CD14-positive monocyte (primary cell): ENCODE measurements at places on chromosomes 4 and X. TPM values are rescaled to one million over a fixed set of nuclear protein-coding genes. Genes with fewer than 3 reads are reported as not detected.

- H3K27me3 ChIP-seq: no peaks in the 10 kb centered on the region
- H3K4me1 ChIP-seq: no peaks in the 10 kb centered on the region
- no peaks in the 10 kb centered on the region for H3K36me3 ChIP-seq
- DNase-seq: no peak
- H3K27ac ChIP-seq: no peak overlapping the region
- no peak overlapping the region for H3K4me3 ChIP-seq
Measured at GRCh38 chrX:828411-828959, 197.9 kb downstream of the SHOX start.

- H3K4me1 ChIP-seq: no peaks in the 10 kb centered on the region
- no peaks in the 10 kb centered on the region for H3K36me3 ChIP-seq
- DNase-seq: no peak
- no peak overlapping the region for H3K27ac ChIP-seq
- H3K4me3 ChIP-seq: no peak overlapping the region
Measured at GRCh38 chr4:90960840-90961239, 833.6 kb downstream of the CCSER1 start.

MBTPS2 gene
- polyA plus RNA-seq: 1.0 and 2.0 TPM in 2 replicates

NPY1R gene
- not detected for polyA plus RNA-seq

ATOH1 gene
- not detected for polyA plus RNA-seq

DNA sequence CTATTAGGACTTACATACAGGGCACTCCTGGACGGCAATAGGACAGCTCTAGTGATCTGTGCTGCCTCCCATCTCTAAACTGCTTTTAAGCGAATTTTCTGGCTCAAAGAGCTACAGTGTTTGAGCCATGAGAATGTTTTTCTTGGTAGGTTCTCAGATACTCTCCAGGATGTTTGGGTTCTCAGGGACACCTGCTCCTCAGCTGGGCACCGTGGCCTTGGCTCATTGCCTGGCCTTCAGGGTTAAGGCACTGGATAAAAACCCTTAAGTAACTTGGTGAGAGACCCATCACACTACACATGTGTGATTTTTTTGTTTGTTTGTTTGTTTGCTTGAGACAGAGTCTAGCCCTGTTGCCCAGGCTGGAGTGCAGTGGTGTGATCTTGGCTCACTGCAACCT, 38.5 kb upstream of the HERC5 start:
- H3K4me3 ChIP-seq: no peak overlapping the region
- H3K4me1 ChIP-seq: no peaks in the 10 kb centered on the region
- peaks cover 4% of the 10 kb centered on the region for H3K36me3 ChIP-seq
- no peak for DNase-seq
- no peak overlapping the region for H3K27ac ChIP-seq

DNA sequence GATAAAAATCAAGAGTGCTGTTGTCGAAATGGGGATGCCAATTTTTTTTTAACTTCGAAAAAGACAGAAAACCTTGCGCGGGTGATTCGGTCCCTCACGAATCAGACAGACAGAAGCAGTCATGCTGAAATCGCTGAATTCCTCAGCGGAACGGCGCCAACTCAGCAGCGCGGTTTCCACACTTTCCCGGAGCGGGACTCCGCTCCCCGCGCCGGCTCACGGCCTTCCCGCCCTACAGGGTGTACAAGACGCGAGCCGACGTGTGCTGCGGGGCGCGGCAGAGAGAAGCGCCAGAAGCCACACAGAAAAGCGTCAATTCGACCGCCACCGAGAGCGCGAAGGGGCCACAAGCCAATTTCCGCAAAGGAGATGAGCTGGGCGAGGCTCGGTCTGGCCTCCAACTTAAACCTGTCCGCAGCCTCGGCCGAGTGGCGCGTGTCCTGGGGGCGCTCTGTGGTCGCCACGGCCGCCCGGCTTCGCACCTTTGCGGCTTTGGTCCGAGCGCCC, 1.3 kb downstream of the NEXMIF start:
- peak overlapping the region; percentile 47 for H3K4me3 ChIP-seq
- H3K4me1 ChIP-seq: peaks cover 2% of the 10 kb centered on the region
- H3K27ac ChIP-seq: no peak overlapping the region
- no peaks in the 10 kb centered on the region for H3K36me3 ChIP-seq
- DNase-seq: no peak

NAT8L gene
- 0.01 and 0.03 TPM in 2 replicates for polyA plus RNA-seq

DNA sequence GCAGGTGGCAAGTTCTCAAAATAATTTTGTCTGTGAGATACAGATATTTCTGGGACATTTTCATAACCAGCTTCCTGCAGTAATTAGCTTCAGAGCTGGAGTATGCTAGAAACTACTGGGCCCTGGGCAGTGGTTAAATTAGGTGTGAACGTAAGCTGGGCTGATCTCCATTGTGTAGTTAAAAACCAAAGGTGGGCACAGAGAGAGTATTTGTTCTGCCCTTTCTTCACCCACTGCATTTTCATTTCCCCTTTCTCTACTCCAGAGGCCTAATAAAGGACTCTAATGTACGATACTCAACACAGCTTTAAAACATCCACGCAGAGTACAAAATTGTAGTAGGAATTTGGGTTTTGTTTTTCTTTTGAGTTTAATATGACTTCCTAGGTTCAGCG, 252.7 kb downstream of the SPRY1 start:
- no peaks in the 10 kb centered on the region for H3K36me3 ChIP-seq
- H3K27ac ChIP-seq: no peak overlapping the region
- H3K4me1 ChIP-seq: no peaks in the 10 kb centered on the region
- H3K27me3 ChIP-seq: no peaks in the 10 kb centered on the region

SPANXN4 gene
- not detected for polyA plus RNA-seq

NIPAL1 gene
- polyA plus RNA-seq: 0.22 TPM

SPACA5B gene
- not detected in 2 replicates for polyA plus RNA-seq

ESX1 gene
- polyA plus RNA-seq: not detected in 2 replicates

CSAG3 gene
- not detected for polyA plus RNA-seq

- H3K4me3 ChIP-seq: no peak overlapping the region
- DNase-seq: no peak
- no peaks in the 10 kb centered on the region for H3K36me3 ChIP-seq
- no peaks in the 10 kb centered on the region for H3K27me3 ChIP-seq
Measured at GRCh38 chrX:2677764-2678163, 13.3 kb upstream of the CD99 start.

GRCh38 chr4:60522265-60522664, 677.9 kb upstream of the ADGRL3 start:
- no peak overlapping the region for H3K27ac ChIP-seq
- no peaks in the 10 kb centered on the region for H3K36me3 ChIP-seq
- H3K27me3 ChIP-seq: no peaks in the 10 kb centered on the region
- no peak for DNase-seq

FAM13A gene
- 10.2 and 20.0 TPM in 2 replicates for polyA plus RNA-seq

DNA sequence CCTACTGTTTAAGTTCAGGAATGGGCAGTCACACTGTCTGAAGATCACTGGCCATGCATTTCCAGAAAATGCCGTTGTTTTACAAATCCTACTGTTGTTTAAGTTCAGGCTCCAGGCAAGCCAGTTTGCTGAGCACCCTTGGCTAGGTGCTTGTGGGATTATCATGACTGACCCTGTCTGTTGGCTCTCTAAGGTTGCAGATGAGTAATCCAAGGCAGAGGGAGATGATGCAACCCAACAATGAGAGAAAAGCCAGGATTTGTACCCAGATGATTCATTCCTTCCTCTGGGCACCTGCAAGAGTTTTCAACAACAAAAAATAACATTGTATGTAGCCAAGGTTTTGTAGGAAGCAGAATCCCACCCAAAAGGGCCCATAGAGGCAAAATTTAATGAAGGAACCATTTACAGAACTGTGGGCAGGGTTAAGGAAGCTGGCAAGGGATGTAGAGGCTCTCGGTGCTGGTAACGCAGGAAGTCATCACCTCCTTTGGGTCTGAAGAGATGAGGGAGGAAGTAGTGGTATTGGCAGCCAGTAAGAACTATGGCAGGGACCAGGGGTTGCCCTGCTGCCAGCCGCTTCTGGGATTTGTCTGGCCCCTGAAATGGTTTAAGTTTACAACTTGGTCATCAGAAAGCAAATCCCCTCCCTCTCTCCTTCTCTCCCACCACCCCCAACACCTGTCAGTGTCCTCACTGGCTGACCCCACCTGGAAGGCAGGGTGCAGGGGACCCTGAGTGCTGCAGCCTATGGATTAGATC, 54.8 kb downstream of the MSX1 start:
- DNase-seq: no peak
- no peaks in the 10 kb centered on the region for H3K27me3 ChIP-seq
- no peaks in the 10 kb centered on the region for H3K36me3 ChIP-seq
- no peak overlapping the region for H3K4me3 ChIP-seq
- H3K4me1 ChIP-seq: no peaks in the 10 kb centered on the region

SCML1 gene
- 0.56 TPM for polyA plus RNA-seq

FAM184B gene
- polyA plus RNA-seq: not detected

CXCL13 gene
- not detected in 2 replicates for polyA plus RNA-seq

- H3K27me3 ChIP-seq: no peaks in the 10 kb centered on the region
- H3K27ac ChIP-seq: peak overlapping the region; percentile 96
- peaks cover 44% of the 10 kb centered on the region for H3K4me1 ChIP-seq
Measured at GRCh38 chr4:704971-705277, 708 bp upstream of the PCGF3 start.

GRCh38 chr4:17098401-17098800, 200.0 kb upstream of the LDB2 start:
- H3K4me1 ChIP-seq: no peaks in the 10 kb centered on the region
- no peaks in the 10 kb centered on the region for H3K36me3 ChIP-seq
- no peak overlapping the region for H3K4me3 ChIP-seq
- no peaks in the 10 kb centered on the region for H3K27me3 ChIP-seq
- H3K27ac ChIP-seq: no peak overlapping the region

DNA sequence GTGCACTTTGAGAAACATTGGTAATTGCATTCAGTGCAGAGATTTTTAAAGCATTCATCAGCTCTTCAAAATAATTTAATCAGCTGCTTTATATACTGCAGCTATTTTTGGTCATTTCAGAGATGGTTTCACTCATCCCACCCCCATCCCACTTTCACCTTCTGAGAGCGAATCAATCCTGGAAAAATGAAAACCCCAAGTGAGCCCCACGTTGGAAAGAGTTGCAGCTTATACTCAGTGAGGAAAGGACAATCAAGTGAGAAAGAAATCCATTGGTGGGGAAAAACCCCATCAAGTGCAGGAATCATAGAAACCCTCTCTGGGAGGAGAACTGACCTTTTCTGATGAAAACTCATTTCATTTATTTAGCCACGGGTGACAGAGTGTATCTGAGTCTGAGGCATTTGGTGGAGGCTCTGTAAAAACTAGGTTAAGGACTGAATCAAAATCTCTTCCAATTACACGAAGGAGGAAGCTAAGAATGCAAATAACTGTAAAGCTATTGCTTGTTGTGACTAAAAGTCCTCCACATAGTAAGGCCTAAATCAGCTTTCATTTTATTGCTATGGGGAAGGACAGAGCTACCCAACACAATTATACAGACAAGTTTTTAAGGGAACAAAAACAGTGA, 240.4 kb upstream of the PGRMC2 start:
- H3K27me3 ChIP-seq: no peaks in the 10 kb centered on the region
- no peaks in the 10 kb centered on the region for H3K4me1 ChIP-seq
- H3K27ac ChIP-seq: no peak overlapping the region
- DNase-seq: no peak

GRCh38 chrX:149504226-149504914, 736 bp downstream of the IDS start:
- H3K4me1 ChIP-seq: peaks cover 22% of the 10 kb centered on the region
- H3K27me3 ChIP-seq: no peaks in the 10 kb centered on the region
- H3K4me3 ChIP-seq: peak overlapping the region; percentile 63

DNA sequence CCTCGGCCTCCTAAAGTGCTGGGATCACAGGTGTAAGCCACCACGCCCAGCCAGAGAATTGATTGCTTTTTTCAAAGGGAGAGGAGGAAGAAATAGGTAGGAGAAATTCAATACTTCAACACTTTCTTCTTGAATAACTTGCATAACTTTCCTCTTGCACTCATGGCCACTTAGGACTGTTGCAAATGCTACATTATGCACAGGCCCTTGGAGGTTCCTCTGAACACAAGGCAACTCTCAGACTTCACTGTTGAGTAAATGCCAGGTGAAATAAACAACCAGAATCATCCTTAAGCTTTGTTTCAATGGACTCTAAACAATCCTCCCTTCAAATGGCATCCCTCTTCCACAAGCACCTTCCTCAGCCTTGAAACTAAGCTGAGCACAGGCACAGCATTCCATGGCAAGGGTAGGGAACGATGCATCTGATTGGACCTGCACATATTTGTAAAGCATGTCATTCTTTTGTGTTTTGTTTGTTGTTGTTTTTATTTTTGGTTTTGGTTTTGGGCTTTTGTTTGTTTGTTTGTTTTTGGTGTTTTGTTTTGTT, 28.1 kb downstream of the CORIN start:
- H3K4me3 ChIP-seq: no peak overlapping the region
- no peak for DNase-seq
- H3K27ac ChIP-seq: no peak overlapping the region
- H3K4me1 ChIP-seq: no peaks in the 10 kb centered on the region

- H3K27ac ChIP-seq: no peak overlapping the region
- no peaks in the 10 kb centered on the region for H3K27me3 ChIP-seq
- H3K4me1 ChIP-seq: no peaks in the 10 kb centered on the region
Measured at GRCh38 chrX:28997706-28998463, 410.6 kb downstream of the IL1RAPL1 start.

KIT gene
- not detected for polyA plus RNA-seq

GRCh38 chr4:136194962-136195361, 1337.3 kb downstream of the PCDH18 start:
- no peak overlapping the region for H3K4me3 ChIP-seq
- no peaks in the 10 kb centered on the region for H3K4me1 ChIP-seq
- H3K27ac ChIP-seq: no peak overlapping the region
- H3K27me3 ChIP-seq: no peaks in the 10 kb centered on the region
- no peaks in the 10 kb centered on the region for H3K36me3 ChIP-seq

MND1 gene
- polyA plus RNA-seq: not detected

DNA sequence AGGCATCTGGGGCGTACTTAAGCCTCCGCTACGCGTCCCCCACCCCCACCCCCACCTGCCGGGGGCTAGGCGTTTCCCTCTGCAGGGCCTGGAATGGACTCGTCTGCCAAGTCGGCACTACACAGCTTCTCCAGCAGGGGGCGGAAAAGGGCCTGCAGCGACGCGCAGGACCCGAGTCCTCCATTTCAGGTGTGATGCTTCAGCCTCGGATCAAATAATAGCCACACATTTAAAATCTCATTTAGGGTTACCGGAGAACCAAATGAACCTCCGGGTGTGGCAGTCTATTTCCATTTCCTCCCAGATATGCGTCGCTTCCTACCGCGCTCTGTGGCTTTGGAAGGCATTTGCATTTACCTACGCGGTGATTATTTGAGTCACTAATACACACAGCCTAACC, 2.9 kb downstream of the PAK3 start:
- peaks cover 27% of the 10 kb centered on the region for H3K27me3 ChIP-seq
- no peaks in the 10 kb centered on the region for H3K36me3 ChIP-seq
- H3K4me3 ChIP-seq: no peak overlapping the region
- peaks cover 6% of the 10 kb centered on the region for H3K4me1 ChIP-seq
